ENCODE measurements at places on chromosomes 3 and 15.

GRCh38 chr3:81581966-81582599 lies 179.4 kb downstream of the GBE1 start:
- no peak for DNase-seq

DNA sequence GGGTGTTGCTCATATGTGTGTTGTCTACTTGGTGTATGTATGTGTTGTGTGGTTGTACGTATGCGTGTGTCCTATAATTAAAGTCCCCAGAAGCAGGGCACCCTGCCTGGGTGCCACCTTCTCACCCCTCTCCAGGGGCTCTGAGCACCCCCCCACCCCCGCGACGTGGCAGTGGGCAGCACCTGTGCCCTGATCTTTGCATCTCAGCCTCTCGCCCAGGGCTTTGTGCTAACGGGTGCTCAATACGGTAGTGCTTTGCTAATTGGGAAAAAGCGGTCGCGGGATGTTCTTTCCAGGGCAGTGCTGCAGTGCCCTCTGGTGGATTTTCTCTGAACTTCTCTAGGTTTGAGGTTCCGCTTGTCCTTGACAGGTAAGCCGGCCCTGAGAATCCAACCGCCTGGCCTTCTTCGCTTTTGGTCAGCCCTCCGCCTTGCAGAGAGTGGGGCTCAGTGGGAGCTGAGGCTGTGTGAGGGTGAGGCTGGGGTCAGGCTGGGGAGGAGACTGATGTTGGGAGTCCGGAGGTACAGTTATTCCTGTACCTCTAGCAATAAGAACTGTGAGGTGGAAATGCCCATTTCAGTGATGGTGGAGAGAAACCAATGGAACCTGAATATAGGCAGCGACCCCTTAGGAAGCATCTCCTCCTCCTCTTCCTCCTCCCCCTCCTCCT lies 17.6 kb upstream of the EPHB3 start:
- DNase-seq = peak; percentile 69

GRCh38 chr3:72390841-72391240 lies 457.4 kb downstream of the SHQ1 start:
- no peak for DNase-seq

GRCh38 chr3:197430934-197431333 lies 124.8 kb downstream of the BDH1 start:
- DNase-seq = no peak

- DNase-seq = no peak
Measured at GRCh38 chr3:122563717-122564025, 429 bp downstream of the PARP9 start.

DNA sequence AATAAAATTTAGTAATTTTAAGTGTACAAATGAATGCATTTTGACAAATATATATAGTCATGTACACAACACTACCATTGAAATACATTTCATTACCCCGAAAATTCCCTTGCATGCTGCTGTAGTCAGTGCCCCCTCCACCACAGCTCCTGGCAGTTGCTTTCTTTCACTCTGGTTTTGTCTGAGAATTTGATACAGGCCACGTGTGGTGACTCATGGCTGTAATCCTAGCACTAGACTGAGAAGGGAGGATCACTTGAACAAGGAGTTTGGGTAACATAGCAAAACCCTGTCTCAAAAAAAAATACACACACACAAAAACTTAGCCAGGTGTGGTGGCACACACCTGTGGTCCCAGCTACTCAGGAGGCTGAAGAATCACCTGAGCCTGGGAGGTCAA lies 65.4 kb downstream of the TFRC start:
- DNase-seq = no peak

GRCh38 chr3:14861031-14861430 lies 42.3 kb downstream of the FGD5 start:
- DNase-seq = no peak

DNA sequence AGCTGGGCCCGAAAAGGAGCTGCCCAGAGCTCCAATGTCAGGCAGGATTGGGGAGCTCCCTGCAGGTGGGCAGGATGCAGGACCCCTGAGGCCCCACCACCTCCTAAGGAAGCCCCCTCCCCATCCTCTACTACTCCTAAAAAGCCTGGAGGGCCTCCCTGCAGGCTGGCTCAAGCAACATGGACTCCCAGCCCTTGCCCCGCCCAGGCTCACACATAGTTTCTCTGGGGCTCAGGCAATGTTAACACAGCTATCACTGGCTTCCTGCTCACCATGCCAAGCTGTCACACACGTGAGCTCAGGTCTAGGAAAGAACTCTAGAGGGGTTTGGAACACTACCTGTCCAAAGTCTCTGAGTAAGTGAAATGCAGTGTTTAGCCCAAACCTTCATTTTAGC lies 65.4 kb upstream of the ZNF148 start:
- no peak for DNase-seq

DNA sequence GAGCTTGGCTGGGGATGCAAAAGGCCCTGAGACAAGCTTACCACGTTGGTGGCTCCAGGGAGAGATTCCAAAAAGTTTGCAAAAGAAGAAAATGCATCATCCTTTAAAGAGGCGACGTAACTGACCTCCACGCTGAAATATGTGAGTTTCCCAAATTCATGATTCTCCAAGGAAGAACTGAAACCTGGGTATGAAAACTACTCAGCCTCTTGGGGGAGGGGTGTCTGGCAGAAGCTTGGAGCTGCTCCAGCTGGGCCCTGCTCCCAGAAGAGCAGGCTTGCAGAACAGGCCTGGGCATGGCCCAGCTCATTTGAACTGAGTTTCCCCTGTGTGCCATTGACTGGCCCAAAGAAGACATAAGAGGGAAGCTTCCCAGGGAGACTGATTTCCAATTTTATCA lies 20.5 kb downstream of the CPN2 start:
- DNase-seq = no peak

DNA sequence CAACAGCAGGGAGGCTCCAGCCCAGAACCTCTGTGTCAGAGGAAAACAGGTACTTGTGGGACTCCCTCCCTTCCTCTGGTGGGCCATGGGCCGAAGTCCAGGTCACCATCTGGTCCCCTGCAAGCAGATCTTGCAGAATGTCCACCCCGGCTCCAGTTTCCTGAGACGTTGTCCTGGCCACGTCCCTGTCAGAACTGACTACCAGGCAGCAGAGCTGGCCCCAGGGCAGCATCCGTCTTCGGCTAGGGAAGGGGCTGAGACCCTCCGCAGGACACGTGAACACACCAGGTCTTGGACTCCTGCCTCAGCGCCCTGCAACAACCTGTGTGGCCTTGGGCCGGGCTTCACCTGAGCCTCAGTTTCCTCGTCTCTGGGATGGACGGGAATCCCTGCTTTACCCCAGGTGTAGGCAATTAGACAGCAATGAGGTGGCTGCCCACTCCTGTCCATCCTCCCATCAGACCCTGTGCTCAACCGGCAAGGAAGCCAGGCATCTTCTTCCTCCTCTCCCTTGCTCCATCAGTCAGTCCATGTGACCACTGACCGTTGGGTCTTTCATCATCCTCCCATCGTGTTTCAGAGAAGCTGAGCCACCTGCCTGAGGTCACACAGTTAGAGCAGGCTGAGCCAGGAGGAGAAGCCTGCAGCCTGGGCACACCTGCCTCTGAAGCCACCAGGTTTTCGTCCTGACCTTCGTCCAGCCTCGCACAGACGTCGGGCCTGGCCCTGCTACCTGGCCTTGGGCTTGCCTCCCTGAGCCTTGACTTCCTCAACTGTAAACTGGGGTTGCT lies 8.9 kb upstream of the PRKCD start:
- DNase-seq = peak; percentile 69

DNA sequence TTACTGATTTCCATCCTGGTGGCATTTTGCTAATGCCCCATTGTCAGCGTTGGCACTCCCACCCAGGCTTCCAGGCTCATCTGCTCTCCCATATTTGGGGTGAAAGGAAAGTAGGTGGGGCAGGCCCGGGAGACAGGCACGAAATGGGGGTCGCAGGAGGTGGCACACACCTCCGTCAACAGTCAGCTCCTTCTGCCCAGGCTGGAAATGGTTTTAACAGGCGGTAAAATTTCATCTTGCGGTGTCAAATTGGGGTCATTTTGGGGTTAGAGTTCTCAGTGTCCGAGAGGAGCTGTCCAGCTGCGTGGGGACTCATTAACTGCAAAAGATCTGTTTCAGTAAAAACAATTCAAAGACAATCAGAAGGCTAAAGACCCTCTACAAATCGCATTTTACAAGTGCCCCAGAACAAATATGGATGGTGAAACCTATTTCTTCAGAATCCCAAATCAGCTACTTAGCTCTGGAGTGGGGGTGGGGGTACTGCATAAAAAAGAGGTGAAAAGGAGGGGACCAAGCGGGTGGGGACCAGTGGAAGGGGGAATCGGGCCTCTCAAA lies 4.2 kb upstream of the MEIS2 start:
- no peak for DNase-seq

DNA sequence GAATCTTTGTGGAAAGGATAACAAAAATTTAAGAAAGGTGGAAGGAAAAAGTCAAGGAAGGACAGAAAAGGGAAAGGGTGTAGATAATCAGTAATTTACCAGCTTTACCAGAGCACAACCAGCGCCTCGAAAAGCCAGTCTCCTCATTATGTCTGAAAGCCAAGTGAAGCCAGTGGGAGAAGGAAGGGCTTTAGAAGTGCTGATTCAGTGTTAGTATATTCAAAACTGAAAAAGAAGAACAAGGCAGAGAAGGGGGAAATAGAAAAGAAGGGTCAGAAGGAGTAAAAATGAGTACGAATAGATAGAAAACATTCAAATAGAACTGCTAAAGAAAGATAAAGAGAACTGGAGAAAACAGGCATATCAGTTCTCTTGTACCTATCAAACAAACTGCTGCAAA lies 4.1 kb downstream of the PBRM1 start:
- DNase-seq = peak; percentile 43

- DNase-seq = no peak
Measured at GRCh38 chr3:10334042-10334441, 13.1 kb upstream of the SEC13 start.

GRCh38 chr3:41794748-41795589 lies 166.9 kb downstream of the ULK4 start:
- DNase-seq = no peak

DNA sequence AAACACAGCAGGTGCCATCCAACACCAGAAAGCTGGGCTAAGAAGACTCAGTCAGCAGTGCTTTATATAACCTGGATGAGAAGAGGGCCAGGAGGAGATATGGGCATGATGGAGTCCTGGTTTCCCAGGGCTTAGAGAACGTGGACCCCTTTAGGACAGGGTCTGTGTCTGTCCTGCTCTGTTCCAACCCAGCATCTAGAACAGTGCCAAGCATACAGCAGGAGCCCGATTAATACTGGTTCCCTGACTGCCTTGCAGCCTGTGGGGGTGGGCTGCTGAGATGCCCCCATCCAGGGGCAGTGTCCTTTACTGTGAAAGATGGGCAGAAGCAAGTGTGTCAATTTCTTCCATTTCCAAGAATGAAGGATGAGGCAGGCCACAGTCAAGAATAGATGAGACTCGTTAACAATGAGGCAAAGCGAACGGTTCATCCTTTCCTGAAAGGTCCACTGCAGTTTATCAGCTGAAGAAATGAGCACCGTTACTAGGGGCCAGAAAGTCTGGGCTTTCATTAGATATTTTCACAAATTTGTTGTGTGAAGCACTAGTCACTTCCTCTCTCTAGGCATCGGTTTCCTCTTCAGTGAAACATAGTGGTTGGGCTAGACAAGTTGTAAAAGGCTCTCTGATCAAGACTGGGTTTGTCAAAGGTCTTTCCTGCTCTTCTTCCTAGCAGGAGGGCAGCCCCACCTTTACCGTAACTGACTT lies 72.0 kb upstream of the HERC1 start:
- no peak for DNase-seq

- DNase-seq = no peak
Measured at GRCh38 chr3:11095932-11096265, 58.4 kb upstream of the HRH1 start.

DNA sequence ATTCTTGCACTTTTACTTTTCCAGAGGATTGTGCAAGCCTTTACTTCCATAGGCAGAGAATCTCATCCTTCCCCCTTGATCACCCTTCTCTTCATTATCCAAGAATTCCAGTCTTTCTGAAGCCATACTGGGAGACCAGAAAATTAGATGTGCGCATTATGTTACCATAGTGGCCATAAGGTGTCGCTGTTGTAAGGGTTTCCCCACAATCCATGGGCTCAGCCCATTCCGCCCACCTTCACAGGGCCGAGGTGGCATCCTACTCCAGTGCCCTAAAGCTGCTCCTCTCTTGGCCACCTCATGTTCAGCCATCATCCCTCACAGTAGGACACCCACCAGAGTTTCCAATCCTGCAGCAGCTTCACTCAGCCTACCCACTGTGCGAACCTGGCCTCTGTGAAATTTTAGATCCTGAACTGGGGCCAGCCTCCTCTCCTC lies 35.0 kb downstream of the CTSH start:
- DNase-seq = peak; percentile 27

DNA sequence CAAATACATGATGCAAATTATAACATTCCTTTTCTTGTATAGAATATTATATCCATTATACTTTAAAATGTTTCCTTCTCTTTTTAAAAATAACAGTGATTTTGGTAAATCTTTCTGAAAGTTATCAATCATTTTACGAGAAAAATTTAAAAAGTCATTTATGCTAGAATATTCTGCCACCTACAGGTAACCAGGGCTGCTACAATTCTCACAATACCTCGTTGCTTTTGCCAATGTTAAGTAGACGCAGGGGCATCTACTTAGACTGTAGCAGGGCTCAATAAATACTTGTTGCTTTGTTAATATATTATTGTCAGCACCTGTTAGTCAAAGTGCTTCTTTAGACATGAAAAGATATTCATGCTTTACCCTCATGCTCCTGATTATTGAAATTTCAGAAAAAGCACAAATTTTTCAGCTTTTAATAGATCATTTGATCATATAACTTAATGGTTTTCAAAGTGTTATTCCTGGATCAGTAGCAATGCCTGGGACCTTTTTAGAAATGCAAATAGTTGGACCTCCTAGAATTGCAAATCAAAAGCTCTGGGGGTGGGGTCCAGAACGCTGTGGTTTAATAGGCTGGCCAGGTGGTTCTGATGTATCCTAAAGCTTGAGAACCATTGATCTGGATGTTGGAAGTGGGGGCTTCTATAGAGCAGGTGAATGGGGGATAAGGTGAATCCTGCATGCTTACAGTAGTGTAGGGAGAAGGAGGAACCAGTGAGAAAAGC lies 223.6 kb upstream of the PDZRN3 start:
- DNase-seq = no peak

GRCh38 chr15:39874890-39875549 lies 45.0 kb downstream of the GPR176 start:
- DNase-seq = peak; percentile 3

DNA sequence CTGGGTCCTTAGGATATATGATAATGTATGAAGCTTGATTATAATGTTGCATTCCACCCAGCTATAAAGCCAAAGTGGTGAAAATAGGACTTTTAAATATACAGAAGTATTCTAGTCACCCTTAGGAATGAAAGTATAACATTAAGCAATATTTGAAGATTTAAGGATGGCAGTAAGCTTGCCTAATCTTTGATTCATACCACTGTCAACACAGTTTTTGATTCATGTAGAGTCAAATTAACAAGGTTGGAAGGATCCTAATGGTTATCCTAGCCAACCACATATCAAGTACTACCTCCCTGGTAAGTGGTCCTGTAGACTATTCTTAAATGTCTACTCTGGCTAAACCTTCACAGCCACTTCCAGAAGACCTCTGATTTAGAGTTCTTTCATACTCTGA lies 18.6 kb downstream of the ARIH1 start:
- no peak for DNase-seq
